ELF-1 (cell line): ENCODE measurements at places on chromosomes 6 and 20.

DNA sequence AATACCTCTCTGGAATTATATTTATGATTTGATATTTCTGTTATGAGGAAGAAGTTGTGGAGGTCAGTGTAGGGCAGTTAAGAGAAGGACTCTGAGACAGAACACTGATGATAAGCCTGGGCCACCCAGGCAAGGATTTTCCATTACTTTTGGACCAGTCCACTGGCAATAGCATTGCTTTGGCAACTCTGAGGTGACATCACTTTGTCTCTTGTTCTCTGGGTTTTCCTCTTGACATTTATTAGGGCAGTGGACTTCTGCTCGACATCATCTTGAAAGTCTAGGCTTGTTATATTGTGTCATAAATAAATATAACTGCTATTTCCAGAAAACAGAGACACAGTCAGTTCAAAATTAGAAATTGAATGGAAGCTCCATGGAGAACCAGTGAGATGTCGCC lies 268.0 kb downstream of the SMOC2 start:
- DNase-seq, result no peak

GRCh38 chr6:160154471-160154870 lies 32.9 kb downstream of the SLC22A1 start:
- no peak for DNase-seq

DNA sequence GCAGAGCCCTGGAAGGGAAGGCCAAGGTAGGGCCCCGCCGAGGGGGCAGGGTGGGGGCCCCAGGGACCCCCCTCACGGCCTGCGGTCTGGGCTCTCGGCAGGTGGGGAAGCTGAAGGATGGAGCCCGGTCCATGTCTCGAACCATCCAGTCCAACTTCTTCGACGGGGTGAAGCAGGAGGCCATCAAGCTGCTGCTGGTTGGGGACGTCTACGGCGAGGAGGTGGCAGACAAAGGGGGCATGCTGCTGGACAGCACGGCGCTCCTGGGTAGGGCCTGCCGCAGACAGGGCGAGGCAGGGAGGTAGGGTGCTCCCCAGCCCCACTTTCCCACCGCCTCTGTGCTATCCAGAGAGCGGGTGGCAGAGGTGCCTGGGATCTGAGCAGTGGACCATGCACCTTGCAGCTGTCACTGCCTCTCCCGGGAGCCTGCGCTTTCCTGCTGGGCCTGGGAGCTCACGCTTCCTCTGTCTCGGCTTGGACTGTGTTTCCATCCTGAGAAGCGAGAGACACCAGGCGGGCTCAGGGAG lies 83.1 kb downstream of the SYNJ2 start:
- no peak for DNase-seq

- no peak for DNase-seq
Observed at GRCh38 chr20:5511930-5512329, 195.2 kb upstream of the PROKR2 start.

DNA sequence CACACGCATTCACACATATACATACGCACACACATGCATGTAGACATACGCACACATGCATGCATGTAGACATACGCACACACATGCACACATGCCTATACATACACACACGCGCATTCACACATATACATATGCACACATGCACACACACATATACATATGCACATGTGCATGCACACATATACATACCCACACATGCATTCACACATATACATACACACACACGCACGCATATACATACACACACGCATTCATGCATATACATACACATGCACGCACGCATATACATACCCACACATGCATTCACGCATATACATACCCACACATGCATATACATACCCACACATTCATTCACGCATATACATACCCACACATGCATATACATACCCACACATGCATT lies 80.5 kb downstream of the WDR27 start:
- DNase-seq, result no peak

- no peak for DNase-seq
Observed at GRCh38 chr6:135299256-135299655, 118.1 kb downstream of the MYB start.

GRCh38 chr6:48747040-48747439 lies 636.0 kb upstream of the PTCHD4 start:
- DNase-seq, result no peak

GRCh38 chr6:148367411-148368024 lies 24.9 kb downstream of the SASH1 start:
- DNase-seq, result peak; percentile 77

GRCh38 chr20:2259731-2260130 lies 36.1 kb upstream of the TGM3 start:
- DNase-seq, result no peak

GRCh38 chr6:165205632-165206031 lies 103.8 kb downstream of the C6orf118 start:
- no peak for DNase-seq

- DNase-seq, result peak; percentile 47
Observed at GRCh38 chr20:2694008-2694471, 1.5 kb downstream of the EBF4 start.

- DNase-seq, result peak; percentile 78
Observed at GRCh38 chr20:63475209-63475608, 2.8 kb upstream of the KCNQ2 start.
